Left lung (tissue), 14 donors: ENCODE measurements at places on chromosomes 16 and 17.

- DNase-seq, result peak; percentile 10
Observed at GRCh38 chr16:4693956-4694641, 737 bp downstream of the NUDT16L1 start.

DNA sequence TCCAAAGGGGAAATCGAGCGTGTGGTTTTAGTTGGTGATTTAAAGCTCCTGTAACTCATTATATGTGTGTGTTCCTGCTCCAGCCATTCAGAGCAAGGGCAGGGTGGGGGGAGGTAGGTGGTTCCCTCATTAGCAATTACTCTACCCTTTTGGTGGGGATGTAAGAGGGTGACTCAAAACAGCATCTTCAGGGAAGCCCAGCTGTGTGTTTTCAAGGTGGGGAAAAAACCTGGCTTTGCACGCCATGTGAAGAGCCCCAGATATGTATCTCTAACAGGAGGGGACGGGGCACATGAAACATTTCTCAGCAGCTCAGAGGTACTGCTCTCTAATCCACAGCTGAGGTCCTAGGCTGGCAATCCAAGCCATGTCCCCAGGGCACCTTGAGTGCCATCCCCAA is 241.3 kb upstream of the ZFHX3 start:
- no peak for DNase-seq

DNA sequence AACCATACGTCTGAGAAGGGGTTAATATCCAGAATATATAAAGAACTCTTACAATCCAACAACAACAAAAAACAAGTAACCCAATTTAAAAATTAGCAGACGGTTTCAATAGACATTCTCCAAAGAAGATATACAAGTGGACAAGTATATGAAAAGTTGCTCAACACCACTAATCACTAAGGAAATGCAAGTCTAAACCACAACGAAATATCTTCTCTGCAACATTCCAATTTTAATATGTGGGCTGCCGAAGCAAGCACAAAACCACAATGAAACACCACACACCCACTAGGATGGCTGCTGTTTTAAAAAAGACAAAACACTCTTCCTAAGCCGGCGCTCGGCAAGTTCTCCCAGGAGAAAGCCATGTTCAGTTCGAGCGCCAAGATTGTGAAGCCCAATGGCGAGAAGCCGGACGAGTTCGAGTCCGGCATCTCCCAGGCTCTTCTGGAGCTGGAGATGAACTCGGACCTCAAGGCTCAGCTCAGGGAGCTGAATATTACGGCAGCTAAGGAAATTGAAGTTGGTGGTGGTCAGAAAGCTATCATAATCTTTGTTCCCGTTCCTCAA is 5.9 kb upstream of the SLC13A2 start:
- DNase-seq, result no peak

- no peak for DNase-seq
Observed at GRCh38 chr17:73387746-73388577, 76.2 kb upstream of the CDC42EP4 start.

- no peak for DNase-seq
Observed at GRCh38 chr17:75526555-75527270, 1.2 kb downstream of the LLGL2 start.

GRCh38 chr17:1156864-1157263 is 22.9 kb downstream of the ABR start:
- no peak for DNase-seq

GRCh38 chr17:45414990-45415881 is 17.4 kb downstream of the ARHGAP27 start:
- DNase-seq, result no peak

DNA sequence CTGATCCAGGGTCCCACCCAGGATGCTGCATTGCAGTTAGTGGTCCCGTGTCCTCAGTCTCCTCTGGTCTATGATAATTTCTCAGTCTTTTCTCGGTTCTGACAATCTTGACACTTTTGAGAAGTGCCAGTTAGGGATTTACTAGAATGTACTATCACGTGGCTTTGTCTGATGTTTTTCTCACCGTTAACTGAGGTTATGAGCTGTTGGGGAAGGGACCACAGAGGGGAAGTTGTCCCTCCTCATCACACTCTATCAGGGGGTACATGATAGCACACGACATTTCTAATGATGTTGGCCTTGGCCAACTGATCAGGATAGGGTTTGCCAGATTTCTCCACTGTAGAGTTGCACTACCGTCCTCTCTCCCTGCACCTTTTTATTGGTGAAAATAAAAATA is 250.9 kb upstream of the SDK2 start:
- no peak for DNase-seq

- no peak for DNase-seq
Observed at GRCh38 chr17:45372325-45372869, 55.6 kb upstream of the MAP3K14 start.

- DNase-seq, result no peak
Observed at GRCh38 chr17:38883592-38884526, 14.0 kb downstream of the LASP1 start.
